ENCODE measurements at places on chromosomes 3 and 15. TPM values are rescaled to one million over a fixed set of nuclear protein-coding genes. Genes with fewer than 3 reads are reported as not detected.

Gene SI
- total RNA-seq, result not detected

Gene CPA3
- 53.1 TPM for total RNA-seq

Gene CGNL1
- total RNA-seq, result 54.9 TPM

Gene CRYGS
- total RNA-seq, result 3.8 TPM

Gene B3GNT5
- total RNA-seq, result 31.0 TPM

Gene LIPH
- total RNA-seq, result 38.0 TPM

Gene ATP11B
- 70.7 TPM for total RNA-seq

Gene COL8A1
- total RNA-seq, result 95.1 TPM

Gene CACNA2D2
- 119 TPM for total RNA-seq

Gene TM4SF4
- 0.49 TPM for total RNA-seq

Gene ZNF385D
- total RNA-seq, result 9.4 TPM

Gene ATP13A5
- total RNA-seq, result 2.0 TPM

Gene PP2D1
- total RNA-seq, result not detected

DNA sequence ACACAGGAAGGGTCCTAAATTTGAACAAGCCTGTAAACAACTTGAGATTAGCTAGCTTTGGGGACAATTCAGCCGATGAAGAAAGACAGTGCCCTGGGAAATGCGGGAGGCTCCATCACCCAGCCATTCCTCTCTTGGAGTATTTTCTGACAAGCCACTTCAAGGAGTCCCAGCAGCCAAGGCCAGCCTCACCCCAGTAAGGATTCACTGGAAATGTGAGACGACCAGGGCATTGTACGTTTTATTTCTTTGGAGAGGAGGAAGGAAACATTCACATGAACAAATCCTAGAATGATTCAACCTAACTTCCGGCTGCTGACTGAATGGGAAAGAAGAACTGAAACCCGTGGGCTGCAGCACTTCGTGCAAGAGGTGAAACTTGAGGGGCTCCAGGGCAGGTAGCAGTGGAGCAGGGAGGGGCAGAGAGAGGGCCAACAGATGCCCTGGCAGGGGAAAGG, 116.4 kb upstream of the ARHGEF3 start:
- peaks cover 29% of the 10 kb centered on the region for H3K4me1 ChIP-seq
- H3K36me3 ChIP-seq, result no peaks in the 10 kb centered on the region
- no peak for DNase-seq
- no peak overlapping the region for H3K4me3 ChIP-seq
- H3K27ac ChIP-seq, result no peak overlapping the region

- H3K27ac ChIP-seq, result no peak overlapping the region
- DNase-seq, result no peak
- peaks cover 43% of the 10 kb centered on the region for H3K36me3 ChIP-seq
These were observed 275.6 kb downstream of the BBX start for GRCh38 chr3:107798381-107798780.

DNA sequence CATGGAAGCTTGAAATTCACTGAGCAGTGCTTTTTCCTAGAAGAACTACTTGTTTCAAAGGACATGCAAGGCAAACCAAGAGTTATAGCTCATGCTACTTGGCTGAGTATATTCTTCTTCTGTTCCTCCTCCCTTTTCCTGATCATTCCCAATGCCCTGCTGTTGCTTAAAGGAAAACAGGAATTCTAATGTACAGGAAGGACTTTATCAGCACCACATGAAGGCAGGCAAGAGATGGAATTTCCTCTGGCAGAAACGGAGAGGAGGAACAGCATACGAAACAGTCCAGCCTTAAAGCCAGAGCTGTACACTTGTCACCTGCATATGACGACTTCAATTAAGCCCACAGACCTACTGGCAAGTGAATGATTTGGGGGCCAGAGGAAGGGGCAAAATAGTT, 15.7 kb downstream of the MEIS2 start:
- no peaks in the 10 kb centered on the region for H3K27me3 ChIP-seq
- DNase-seq, result no peak

DNA sequence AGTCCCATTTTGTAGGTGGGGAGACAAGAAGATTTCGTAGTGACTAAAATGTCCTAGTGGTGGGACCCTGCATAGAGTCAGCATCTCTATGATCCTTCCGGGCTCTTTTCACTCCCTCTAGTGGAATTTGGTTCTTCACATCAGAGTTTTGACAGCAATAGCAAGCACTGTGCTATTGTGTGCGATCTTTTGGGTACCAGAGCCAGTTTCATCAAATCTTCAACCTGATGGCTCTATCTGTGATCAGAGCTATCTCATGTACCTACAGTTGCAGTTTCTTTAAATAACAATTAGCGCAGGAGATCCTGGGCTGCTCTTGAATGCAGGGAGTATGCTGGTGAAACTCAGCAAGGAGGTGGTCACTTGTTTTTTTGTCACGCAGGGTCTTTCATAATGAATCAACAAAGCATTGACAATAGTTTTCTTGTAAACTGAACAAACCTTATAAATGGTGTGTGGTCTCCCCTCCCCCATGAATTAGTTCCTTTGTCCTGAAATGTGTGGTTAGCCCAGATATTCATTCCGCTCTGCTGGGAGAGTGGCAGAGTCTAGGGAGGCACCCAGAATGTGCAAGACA, 257.2 kb upstream of the SOX2 start:
- no peak overlapping the region for H3K27ac ChIP-seq
- no peaks in the 10 kb centered on the region for H3K27me3 ChIP-seq
- no peak overlapping the region for H3K4me3 ChIP-seq
- DNase-seq, result no peak
- H3K36me3 ChIP-seq, result no peaks in the 10 kb centered on the region

- no peak for DNase-seq
- H3K27ac ChIP-seq, result no peak overlapping the region
- H3K27me3 ChIP-seq, result no peaks in the 10 kb centered on the region
- no peaks in the 10 kb centered on the region for H3K4me1 ChIP-seq
- no peaks in the 10 kb centered on the region for H3K36me3 ChIP-seq
- H3K4me3 ChIP-seq, result no peak overlapping the region
These were observed 787.7 kb downstream of the NAALADL2 start for GRCh38 chr3:175646865-175647264.

- H3K27me3 ChIP-seq, result peaks cover 6% of the 10 kb centered on the region
- no peak overlapping the region for H3K27ac ChIP-seq
- DNase-seq, result no peak
- H3K4me3 ChIP-seq, result no peak overlapping the region
- H3K36me3 ChIP-seq, result no peaks in the 10 kb centered on the region
These were observed 39.5 kb upstream of the GOLGA8J start for GRCh38 chr15:30043211-30043655.

DNA sequence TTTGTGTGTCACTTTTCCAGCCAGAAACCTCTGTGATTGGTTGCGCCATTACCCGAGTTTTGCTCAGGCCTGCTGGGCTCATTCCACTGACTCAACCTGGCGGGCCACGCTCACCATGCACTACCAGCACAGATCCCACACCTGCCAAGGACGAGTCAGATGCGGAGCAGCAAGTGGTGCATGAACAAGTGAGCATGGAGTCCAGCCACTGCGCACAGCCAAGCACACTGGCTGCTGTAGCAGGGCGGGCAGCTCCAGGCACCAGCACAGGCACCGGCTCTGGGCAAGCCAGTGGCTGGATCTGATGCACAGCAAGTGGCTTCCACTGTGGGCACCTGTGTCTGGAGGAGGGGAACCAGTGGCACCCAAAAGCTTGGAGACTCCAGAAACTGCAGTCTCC, 110.4 kb downstream of the CBLB start:
- H3K27me3 ChIP-seq, result no peaks in the 10 kb centered on the region
- H3K4me1 ChIP-seq, result peaks cover 3% of the 10 kb centered on the region
- H3K4me3 ChIP-seq, result no peak overlapping the region
- H3K27ac ChIP-seq, result no peak overlapping the region
- no peak for DNase-seq
- H3K36me3 ChIP-seq, result peaks cover 6% of the 10 kb centered on the region

GRCh38 chr3:146307456-146307725, 56.5 kb upstream of the PLSCR4 start:
- peak overlapping the region; percentile 4 for H3K27ac ChIP-seq
- DNase-seq, result no peak
- no peaks in the 10 kb centered on the region for H3K36me3 ChIP-seq
- no peak overlapping the region for H3K4me3 ChIP-seq

DNA sequence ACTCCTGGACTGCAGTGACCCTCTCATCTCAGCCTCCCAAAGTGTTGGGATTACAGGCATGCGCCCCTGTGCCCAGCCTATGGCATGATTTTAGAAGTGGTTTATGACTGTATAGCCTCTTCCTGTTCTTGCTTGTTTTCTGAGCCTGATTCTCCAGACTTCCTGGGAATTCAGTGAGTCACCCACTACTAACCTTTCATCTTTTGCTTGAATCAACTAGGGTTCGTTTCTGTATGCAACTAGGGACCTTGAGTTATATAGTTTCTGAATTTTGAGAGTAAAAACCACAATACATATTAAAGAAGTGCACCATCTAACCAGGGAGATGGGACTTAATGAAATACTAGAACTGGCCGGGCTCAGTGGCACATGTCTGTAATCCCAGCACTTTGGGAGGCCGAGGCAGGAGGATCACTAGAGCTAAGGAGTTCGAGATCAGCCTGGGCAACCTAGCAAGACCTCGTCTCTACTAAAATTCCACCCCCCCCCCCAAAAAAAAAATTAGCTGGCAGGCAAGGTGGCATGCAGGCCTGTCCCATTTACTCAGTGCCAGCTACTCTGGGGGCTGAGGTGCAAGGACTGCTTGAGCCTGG, 76.0 kb downstream of the ZNF609 start:
- no peaks in the 10 kb centered on the region for H3K36me3 ChIP-seq
- H3K4me3 ChIP-seq, result no peak overlapping the region
- H3K27me3 ChIP-seq, result no peaks in the 10 kb centered on the region
- H3K4me1 ChIP-seq, result peaks cover 5% of the 10 kb centered on the region

- no peaks in the 10 kb centered on the region for H3K36me3 ChIP-seq
- H3K27me3 ChIP-seq, result no peaks in the 10 kb centered on the region
- H3K27ac ChIP-seq, result no peak overlapping the region
- H3K4me3 ChIP-seq, result no peak overlapping the region
These were observed 127.4 kb downstream of the UBE2E2 start for GRCh38 chr3:23330568-23330967.

DNA sequence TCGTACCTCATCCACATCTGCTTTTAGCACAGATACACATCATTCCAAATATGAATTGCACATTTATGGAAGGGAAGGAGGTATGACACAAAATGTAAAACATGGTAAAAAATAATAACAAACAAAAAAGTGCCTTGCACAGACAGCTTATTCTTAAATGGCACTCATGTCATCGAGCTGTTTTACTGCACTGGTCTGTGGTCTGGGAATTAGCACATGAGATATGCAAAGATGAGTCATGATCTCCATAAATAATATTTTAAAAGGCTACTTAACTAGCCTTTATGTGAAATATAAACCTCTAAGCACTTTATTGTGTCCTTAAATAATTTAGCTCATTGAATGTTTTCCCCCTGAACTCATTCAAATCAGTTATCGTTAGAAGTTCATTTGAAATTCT, 142.2 kb upstream of the ZNF385D start:
- no peaks in the 10 kb centered on the region for H3K36me3 ChIP-seq
- H3K4me3 ChIP-seq, result no peak overlapping the region
- H3K27me3 ChIP-seq, result no peaks in the 10 kb centered on the region
- DNase-seq, result no peak
- no peak overlapping the region for H3K27ac ChIP-seq
- no peaks in the 10 kb centered on the region for H3K4me1 ChIP-seq

GRCh38 chr3:170361711-170362110, 4.2 kb downstream of the SKIL start:
- H3K27ac ChIP-seq, result no peak overlapping the region
- H3K36me3 ChIP-seq, result peaks cover 12% of the 10 kb centered on the region
- no peak for DNase-seq
- H3K4me3 ChIP-seq, result peak overlapping the region; percentile 8

GRCh38 chr15:71638876-71639275, 171.5 kb upstream of the NR2E3 start:
- H3K4me3 ChIP-seq, result no peak overlapping the region
- no peak for DNase-seq
- H3K4me1 ChIP-seq, result no peaks in the 10 kb centered on the region
- H3K36me3 ChIP-seq, result no peaks in the 10 kb centered on the region
- no peaks in the 10 kb centered on the region for H3K27me3 ChIP-seq
- no peak overlapping the region for H3K27ac ChIP-seq

- peaks cover 43% of the 10 kb centered on the region for H3K27me3 ChIP-seq
- H3K4me1 ChIP-seq, result peaks cover 10% of the 10 kb centered on the region
- no peak for DNase-seq
These were observed 604 bp upstream of the MED12L start for GRCh38 chr3:151084893-151085226.

DNA sequence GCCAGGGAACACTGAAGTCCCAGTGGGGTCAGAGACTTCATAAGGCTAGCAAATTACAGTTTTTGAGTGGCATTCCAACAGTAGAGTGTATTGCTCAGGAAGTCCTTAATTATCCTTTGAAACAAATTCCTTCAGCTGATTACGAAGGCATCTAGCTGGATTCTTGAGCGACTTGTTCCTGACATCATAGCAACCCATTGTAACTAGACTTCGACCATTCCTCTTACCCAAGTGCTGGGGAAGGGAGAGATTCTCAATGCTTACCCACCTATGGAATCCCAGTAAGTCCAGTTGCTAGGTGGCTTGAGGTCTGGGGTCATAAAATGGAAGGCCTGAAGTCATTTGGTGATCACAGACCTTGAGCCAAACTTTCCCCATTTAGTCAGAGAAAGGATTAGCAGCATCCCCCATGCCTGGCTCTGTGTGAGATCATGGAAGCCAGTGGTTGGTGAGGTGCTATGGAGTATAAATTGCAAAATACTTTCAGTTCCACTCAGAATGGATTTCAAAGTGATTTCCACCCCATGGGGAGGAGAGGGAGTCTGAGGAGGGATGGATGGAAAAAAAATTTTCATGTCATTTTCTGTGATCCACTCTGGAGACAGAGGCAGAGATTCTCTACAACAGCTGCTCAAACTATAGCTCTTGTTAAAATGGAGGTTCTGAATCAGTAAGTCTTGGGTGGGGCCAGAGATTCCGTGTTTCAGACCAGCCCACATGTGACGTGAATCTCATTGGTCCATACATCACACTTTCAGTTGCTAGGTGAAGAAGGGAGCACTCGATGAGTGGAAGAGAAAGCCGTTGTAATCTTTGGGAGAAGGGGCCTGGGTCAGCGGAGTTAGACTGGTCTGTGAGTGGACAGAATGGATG, 45.7 kb downstream of the CD86 start:
- no peaks in the 10 kb centered on the region for H3K36me3 ChIP-seq
- no peak for DNase-seq
- H3K4me3 ChIP-seq, result no peak overlapping the region
- H3K27me3 ChIP-seq, result no peaks in the 10 kb centered on the region
- H3K27ac ChIP-seq, result no peak overlapping the region
- no peaks in the 10 kb centered on the region for H3K4me1 ChIP-seq

GRCh38 chr3:184177331-184177731, 2.7 kb downstream of the AP2M1 start:
- peak overlapping the region; percentile 100 for H3K4me3 ChIP-seq
- peaks cover 56% of the 10 kb centered on the region for H3K36me3 ChIP-seq
- H3K27me3 ChIP-seq, result no peaks in the 10 kb centered on the region
- H3K4me1 ChIP-seq, result peaks cover 38% of the 10 kb centered on the region
- no peak for DNase-seq

GRCh38 chr3:129123314-129124060, 1.9 kb upstream of the RAB43 start:
- DNase-seq, result peak; percentile 37
- H3K27ac ChIP-seq, result peak overlapping the region; percentile 72
- no peak overlapping the region for H3K4me3 ChIP-seq
- H3K4me1 ChIP-seq, result peaks cover 20% of the 10 kb centered on the region
